GM10248 (cell line): ENCODE measurements at places on chromosomes 12 and 14.

DNA sequence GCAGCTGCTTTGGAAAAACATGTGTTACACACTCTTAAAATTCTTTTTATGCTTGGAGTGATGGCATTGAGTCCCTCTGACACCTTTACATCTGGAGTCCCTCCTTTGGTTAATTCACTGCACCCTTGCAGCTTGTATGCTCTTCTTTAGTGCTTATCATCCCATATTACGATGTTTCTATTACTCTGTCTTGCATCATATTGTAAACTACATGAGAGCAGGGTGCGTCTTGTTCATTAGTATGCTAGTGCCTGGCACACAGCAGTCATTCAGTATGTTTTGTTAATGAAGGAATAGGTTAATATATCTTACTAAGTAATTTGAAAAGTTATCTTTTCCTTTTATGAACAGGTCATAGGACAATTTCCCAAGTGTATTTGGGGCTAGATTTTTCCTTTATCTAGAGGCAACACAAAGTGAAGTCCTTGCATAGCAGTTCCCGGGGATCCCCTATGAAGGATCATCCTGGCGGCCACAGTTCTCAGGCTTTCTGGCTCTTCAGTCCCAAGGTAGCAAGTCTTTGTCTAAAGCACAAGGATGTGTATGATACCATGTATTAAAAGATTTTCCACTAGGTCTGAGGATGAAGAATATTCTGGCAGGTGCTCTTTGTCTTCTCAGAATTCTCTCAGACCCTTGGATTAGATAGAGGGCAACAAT lies 363.8 kb downstream of the FUT8 start:
- no peak for DNase-seq

GRCh38 chr12:128265566-128265965 lies 1.4 kb upstream of the TMEM132C start:
- no peak for DNase-seq

DNA sequence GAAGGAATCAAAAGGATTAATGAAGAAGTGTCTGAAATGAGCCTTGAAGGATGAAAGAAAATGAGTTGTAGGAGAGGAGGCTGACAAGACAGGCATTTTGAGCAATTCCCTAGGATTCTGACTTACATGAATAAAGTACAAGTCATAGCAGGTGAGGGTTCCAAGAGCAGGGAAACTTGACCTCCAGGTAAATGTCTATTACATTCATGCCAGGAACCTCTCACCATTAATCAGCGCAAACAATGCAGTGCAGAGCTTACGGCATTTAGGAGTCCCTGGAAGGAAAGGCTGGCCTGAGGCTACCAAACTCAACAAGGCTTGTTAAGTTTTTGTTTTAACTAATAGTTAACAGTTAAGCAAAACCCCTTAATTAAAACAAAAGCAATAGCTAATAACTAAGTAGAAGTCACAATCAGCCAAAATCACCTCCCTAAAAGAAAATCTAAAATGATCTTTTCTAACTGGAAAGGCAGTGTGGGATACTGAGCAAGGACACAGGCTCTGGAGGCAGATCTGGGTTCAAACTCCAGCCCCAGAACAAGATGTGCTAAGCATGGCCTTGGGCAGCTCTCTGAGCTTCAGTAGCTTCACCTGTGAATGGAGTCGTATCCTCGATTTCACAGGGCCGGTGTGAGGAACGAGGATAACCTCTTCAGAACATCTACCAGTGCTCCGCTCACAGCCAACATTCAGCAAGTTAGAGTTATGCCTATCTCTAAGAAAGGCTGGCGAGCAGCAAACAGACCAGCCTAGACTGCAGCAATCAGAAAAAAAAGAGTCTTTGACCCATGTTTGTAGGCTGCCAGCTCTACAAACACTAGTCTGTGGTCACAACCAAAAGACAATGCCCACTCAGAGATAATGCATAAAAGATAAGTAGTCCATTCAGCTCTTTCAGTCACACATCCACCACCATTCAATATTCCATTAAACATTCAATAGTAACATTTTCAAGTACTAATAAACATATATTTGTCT lies 16.9 kb downstream of the PPTC7 start:
- DNase-seq: no peak

GRCh38 chr14:47662466-47662865 lies 12.9 kb downstream of the MDGA2 start:
- no peak for DNase-seq

GRCh38 chr12:14950982-14951746 lies 10.2 kb downstream of the ARHGDIB start:
- DNase-seq: no peak

- no peak for DNase-seq
Observed at GRCh38 chr12:32261638-32262037, 137.7 kb upstream of the FGD4 start.

DNA sequence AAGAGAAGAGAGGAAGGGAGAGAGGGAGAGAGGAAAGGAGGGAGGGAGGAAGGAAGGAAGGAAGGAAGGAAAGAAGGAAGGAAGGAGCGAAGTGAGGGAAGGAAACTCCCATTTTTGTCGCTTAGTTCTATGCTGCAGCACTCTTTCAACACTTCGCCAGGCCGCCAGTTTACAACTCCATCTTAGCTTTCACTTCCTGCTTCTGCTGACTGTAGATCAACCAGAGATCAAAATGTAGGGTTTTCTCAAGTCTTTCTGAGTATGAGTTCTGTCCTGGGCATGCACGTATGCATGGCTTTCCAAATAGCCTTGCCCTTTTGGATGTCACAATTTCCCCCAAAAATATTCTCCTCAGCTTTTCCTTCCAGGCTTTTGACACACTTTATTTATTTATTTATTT lies 723.4 kb downstream of the TRHDE start:
- DNase-seq: no peak

DNA sequence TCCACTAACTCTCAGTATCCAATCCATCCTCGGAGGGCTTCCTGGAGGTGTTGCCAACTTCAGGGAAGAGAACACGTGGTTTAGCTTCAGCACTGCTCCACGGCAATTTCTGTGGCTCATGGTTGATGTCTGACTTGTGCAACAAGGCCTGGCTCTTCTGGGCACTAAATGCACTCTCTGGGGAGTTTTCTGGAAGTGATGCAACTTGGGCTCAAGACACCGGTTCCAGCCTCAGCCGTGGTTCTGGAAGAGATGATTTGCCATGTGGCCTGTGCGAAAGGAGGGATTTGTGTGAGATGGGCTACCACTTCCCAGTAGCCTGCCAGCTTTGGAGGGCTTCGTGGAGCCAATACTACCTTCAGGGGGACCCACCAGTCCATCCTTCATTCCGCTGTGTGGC lies 118.6 kb upstream of the RTL1 start:
- DNase-seq: no peak

DNA sequence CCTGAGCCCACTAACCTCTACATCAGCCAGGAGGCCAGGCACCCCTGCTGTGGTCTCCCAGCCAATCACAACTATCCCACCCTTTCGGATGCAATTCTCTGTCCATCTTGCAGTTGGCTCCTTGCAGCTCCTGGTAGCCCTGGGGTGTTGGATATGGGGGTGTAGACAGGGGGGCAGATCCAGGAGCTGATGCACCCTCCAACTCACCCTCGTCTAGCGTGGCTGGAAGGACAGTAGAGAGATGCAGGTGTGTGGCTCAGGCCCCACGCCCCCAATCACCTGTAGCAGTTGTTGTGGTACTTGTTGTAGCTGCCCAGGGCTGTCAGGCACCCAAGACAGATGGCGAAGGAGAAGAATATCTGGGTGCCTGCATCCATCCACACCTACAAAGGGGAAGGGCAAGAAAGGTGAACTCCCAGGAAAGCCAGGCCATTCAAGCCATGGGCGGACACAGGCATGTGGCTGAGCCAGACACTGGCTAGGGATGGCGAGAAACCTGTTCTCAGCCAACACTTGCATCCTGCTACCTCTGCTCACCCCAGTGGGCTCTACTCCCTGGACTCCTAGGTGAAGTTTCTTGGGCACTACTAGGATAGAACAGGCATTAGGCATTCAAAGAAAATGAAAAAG lies 13.4 kb upstream of the SLC6A12 start:
- DNase-seq: no peak

- no peak for DNase-seq
Observed at GRCh38 chr14:100733152-100733850, 6.6 kb downstream of the DLK1 start.
